ENCODE measurements at places on chromosomes 16 and 17.
A peak's percentile ranks its signal among the peaks of the same experiment; 100 is the strongest.

- no peak for DNase-seq
Observed at GRCh38 chr16:27233731-27234130, 30.4 kb downstream of the KDM8 start.

- DNase-seq, result no peak
Observed at GRCh38 chr16:68406458-68407152, 41.7 kb downstream of the SMPD3 start.

DNA sequence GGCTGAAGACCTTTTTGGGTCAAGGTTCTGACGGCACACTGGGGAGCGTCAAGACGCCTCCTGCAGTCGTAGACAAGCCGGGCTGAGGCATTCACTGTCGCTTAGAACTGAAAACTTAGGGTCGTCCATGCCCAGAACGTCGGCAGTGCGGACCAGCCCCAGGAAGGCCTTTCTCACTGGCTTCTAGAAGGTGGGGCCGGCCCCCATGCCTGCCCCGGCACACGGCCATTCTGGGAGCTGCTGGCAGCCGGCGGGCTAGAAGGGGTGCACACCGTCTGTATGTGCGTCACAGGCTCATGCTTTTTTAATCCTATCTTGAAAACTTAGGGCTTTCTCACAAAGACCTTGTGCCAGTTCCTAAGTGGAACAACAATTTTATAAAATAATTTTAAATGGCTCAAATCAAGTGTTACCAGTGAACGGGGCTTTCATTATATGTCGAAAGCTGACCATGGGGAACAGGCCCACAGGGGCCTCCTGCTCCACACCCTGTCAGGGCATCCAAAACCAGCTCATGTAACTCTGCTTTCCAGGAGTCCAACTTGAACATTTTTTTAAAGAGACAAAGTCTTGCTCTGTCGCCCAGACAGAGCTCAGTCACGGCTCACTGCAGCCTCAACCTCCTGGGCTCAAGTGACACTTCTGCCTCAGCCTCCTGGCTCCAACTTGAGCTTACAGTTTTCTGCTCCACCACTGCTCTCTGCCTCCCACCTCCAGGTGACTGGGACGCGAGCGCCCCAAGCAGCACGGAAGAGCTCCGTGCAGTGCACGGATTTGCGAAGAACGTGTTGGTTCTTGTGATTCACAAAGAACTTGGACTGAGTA, 111.2 kb downstream of the ANKRD11 start:
- DNase-seq, result no peak

GRCh38 chr17:77419095-77419494, 278.3 kb downstream of the SEC14L1 start:
- DNase-seq, result no peak

DNA sequence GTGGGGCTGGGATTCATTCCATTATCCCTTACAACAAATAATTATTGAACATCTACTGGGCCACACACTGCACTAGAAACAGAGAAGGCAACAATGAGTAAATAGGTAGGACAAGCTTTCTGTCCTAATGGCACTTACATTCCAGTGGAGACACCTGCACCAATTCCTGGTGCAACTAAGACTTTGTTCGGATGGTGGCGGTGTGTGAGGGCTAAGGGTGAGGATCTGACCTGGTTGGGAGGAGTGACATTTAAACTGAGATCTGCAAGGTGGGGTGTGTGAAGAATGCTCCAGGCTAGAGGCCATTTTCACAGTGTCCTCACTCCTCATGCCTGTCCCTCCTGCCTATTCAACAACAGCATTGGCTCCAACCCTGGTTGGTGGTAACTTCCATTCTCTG, 510.0 kb downstream of the XYLT1 start:
- no peak for DNase-seq

GRCh38 chr16:83856792-83857191, 42.1 kb upstream of the MLYCD start:
- DNase-seq, result no peak

- peak; percentile 81 for DNase-seq
Observed at GRCh38 chr17:8220783-8221662, 10.6 kb upstream of the AURKB start.

DNA sequence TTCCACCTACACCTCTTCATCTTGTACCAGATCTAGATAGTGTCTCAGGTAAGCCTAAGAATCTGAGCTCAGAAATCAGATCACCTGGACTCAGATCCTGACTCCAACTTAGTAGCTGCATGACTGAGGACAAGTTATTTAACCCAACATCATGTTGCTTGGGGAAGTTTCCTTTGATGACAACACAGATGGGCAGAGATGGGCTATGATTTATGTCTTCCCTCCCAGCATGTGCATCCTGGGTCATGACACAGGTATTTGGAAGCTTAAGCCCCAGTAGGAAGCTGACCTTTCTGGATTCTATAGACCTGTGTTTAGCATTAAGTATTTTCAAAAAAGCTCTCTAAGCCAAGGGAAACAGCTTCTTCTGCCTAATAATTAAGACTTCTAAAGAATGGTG, 12.4 kb upstream of the HEATR6 start:
- no peak for DNase-seq

DNA sequence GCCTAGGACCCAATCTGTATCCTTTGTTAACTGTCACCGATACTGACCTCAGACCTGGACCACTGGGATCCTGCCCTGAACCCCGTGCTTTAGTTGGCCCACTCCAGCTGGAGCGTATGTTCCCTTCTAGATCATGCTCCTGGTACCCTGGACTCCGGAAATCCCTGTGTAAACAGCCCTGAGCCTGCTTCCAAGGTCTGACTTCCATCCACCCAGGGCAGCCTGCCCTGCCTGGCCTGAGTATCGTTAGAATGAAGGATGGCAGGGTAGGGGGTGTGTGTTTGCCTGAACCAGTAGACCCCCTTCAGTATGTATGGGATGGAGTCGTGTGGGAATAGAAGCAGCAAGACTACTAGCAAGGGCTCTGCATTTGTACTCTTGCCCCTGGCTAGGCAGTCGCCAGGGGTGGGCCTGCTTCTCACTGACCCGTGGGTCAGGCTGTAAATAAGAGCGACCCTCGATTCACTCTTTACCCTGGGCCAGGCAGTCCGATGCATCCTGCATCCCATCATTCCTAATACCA, 691 bp upstream of the TMEM98 start:
- no peak for DNase-seq
